Activated naive CD4-positive, alpha-beta T cell (primary cell): ENCODE measurements at places on chromosomes 2 and 18.

GRCh38 chr2:237760506-237761502 lies 37.8 kb upstream of the RBM44 start:
- DNase-seq = no peak

DNA sequence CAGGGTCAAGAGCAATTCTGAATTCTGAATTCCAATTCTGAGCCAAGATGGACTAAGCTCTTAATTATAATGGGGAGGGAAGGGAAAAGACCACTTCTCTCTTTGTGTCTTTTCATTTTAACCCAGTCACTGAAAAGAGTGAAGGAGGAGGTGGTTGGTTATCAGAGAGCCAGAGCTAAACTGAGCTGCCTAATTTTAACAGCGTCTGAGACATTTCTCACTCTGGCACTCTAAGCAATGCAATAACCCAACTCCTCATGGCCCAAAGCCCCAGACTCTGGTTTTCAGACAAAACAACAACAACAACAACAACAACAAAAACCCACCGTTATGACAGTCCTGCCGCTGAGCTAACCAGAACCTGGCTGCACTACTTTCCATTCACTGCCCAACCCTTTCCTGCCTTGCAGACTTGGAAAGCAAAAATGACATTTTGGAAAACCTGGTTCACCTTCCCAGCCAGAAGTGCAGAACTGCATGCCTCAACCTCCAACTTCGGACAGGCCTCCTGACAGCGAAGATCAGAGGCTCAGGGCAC lies 1.0 kb downstream of the CHST10 start:
- DNase-seq = no peak

DNA sequence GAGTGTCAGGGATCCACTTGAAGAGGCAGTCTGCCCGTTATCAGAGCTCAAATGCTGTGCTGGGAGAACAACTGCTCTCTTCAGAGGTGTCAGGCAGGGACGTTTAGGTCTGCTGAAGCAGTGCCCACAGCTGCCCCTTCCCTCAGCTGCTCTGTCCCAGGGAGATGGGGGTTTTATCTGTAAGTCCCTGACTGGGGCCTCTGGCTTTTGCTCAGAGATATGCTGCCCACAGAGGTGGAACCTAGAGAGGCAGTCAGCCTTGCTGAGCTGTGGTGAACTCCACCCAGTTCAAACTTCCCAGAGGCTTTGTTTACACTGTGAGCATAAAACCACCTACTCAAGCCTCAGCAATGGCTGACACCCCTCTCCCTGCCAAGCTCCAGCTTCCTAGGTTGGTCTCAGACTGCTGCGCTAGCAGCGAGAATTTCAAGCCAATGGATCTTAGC lies 38.1 kb downstream of the PLEK start:
- no peak for DNase-seq

DNA sequence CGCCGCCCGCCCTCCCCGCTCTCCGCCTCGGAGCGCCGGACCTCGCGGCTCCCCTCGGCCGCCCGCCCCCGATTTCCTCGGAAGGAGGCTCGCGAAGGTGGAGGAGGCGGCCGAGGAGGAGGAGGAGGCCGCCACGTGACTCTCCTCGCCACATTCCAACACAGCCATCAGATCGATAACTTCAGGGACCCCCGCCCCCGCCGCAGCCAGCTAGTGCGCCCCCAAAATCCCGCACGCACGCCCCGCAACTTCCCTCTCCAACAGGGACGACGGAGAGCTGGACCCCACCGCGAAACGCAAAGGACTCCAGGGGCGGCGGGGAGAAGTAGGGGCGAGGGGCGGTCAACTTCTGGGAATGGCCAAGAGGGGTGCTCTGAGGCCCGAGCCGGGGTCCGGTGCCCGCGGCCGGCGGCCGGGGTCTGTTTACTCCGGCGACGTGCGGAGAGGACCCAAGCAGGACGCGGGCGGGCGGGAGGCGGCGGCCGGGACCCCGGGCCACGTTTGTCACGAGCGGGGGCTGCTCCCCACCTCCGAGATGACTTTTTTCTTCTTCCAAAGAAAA lies 2.0 kb downstream of the ZNF521 start:
- DNase-seq = no peak

DNA sequence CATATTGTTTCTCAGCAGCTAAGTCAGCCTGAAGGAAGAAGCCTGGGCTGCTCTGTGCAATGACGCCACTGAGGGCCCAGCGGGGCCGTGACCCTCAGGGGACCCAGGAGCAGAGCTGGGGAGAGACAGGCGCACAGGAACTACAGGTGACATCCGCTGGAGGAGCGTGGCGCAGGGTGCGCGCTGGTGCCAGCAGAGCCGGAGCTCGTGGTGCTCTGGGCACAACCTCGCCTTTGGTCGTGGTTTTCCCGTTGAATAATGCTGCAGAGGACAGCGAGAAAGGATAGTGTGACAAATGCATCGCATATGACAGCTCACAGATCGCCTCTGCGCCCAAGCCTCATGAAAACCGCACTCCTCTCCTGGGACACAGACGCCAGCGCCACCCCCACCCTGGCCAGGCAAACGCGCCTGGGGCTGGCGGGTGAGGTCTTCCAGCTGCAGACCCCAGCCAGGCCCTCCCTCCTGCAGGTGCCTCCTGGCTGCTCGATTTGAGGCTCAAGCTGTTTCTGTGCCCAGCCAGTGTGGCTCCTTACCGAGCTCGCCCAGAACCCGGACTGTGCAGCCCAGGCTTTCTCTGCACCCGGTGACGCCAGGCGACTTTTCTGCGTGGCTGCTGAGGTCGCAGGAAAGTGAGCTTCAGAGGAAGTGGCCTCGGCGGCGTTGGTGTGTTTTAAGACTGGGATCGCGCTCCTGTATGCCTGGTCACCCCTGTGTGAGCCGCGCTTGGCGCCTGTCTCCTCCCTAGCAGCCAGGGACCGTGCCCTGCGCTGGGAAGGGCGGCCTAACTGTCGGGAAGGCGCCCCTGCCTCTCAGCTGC lies 583.1 kb upstream of the HS6ST1 start:
- no peak for DNase-seq

- DNase-seq = no peak
Observed at GRCh38 chr2:206693399-206694137, 24.6 kb downstream of the DYTN start.

DNA sequence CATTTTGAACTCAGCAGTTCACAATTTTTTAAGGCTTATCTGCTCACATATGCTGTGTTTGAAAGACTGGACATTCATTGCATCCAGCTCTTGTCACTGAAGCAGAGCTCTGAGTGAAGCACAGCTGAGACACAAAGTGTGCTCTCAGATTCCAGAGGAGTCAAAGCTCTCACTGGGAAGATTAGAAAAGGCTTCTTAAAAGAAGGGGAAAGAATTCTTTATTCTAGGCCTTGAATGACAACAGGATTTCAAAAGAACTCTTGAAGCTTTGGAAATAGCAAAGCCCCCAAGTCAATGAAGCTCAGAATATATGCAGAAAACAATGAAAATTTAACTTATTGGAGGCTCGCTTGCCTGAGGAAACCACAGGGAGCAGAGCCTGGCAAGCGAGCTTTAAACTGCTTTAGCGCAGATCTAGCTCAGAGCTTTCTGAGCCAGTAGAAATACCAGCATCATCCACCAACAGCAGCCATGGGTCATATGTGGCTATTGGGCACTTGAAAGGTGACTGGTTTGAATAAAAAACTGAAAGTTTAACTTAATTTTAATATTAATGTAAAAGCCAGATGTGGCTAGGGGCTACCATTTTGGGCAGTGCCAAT lies 369.7 kb downstream of the OSR1 start:
- no peak for DNase-seq

- no peak for DNase-seq
Observed at GRCh38 chr2:240250985-240251847, 110.8 kb upstream of the OTOS start.

DNA sequence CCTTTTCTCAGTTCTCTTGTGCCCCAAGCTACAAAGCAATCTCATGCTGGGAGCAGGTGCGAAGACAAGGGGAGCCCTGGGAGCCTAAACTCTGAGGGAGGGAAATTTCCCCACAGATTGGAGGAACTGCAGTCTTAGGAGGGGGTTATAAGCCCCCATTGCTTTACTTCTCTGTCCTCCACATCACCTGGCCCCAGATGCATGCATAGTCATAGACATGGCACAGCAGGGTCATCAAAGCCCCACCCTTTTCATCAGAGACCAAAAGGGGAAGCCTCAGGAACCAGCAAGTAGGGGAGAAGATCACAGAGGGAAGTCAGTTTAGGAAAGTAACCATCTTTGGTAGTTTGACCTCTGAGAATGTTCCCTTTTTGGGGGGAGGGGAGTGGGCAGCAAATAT lies 33.7 kb downstream of the LANCL1 start:
- DNase-seq = no peak

- no peak for DNase-seq
Observed at GRCh38 chr2:177284531-177284930, 20.0 kb upstream of the NFE2L2 start.

- no peak for DNase-seq
Observed at GRCh38 chr2:588074-588645, 89.0 kb downstream of the TMEM18 start.

DNA sequence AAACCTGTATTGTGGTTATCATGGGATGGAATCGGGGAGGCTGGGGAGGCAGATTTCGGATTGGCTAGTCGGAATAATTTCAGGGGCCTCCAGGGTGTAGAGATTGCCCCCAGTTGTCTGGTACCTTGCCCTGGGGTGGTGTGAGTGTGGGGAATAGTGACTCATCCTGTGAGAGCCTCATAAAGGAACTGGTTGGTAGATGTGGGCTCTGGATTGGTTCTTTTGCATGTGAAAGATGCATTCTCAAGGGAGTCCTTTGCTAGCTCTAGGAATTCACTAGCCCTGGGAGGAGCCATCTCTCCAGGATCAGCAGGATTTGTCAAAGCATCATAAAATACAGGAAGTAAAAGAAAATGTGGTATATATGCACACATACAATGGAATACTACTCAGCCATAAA lies 331.6 kb downstream of the SETBP1 start:
- DNase-seq = no peak

GRCh38 chr18:23970161-23971096 lies 44.1 kb upstream of the TTC39C start:
- peak; percentile 37 for DNase-seq

DNA sequence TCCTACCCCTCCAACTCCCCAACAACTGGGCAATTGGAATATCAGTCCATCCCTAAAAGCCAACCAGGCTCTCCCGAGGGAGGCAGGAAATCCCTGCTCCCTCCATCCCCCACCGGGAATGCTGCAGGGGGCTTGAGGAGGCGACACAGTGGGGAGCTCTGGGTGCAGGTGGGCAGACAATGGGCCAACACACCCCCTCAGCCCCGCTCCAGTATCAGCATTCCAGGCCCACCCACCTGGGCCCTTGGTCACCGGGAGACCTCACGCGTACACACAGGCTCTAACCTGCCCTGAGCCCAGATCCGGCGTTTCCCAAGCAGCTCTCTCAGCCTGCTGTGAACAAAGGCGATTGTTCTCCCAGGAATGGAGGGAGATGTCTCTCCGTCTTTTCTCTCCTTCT lies 37.6 kb upstream of the FZD7 start:
- no peak for DNase-seq

DNA sequence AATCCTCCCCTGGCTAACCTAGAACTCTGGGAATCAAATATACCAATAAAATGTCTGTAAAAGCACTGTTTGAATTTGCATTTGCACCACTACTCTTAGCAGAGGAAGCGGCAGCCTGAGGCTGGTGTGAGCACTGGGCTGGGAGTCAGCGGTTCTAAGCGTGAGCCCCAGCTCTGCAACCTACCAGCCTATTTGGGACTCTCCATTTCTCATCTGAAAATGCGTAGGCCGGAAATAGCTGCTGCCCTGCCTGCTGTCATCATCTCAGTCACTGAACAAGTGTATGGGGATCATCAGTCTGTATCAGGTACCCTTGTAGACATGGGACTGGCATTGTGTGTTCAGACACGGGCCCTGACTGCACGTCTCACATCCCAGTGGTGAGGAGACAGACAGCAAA lies 194.3 kb downstream of the ANKRD30B start:
- DNase-seq = no peak

- no peak for DNase-seq
Observed at GRCh38 chr2:185979546-185980071, 241.0 kb downstream of the FSIP2 start.

GRCh38 chr2:67596871-67597270 lies 199.7 kb downstream of the ETAA1 start:
- DNase-seq = no peak

DNA sequence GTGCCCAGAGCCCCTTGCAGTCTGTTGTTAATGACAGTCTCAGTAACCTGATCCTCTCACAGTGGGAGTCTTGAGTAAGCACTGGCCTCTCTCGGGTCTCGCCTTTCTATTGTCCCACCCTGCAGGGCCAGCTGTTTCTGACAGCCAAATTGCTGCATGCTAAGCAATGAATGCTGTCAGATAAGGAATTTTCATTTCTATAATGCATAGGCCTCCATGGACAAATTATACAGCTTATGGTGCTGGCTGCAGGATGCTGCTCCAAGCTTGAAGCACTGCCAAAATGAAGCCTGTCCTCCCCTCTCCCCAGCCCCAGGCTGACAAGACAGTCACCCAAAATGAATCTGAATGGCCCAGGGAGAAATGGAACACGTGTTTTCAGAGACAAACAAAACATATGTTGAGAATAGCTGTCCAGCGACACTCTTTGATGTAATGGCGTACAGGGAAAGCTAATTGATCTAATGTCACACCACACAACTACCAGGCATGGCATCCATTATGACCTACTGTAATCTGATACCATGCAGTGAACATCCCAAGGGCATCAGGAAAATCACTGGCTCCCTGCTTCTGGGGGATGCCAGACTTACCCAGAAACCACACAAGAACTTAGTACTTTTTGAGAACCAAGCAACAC lies 36.8 kb downstream of the ACVR1 start:
- no peak for DNase-seq

DNA sequence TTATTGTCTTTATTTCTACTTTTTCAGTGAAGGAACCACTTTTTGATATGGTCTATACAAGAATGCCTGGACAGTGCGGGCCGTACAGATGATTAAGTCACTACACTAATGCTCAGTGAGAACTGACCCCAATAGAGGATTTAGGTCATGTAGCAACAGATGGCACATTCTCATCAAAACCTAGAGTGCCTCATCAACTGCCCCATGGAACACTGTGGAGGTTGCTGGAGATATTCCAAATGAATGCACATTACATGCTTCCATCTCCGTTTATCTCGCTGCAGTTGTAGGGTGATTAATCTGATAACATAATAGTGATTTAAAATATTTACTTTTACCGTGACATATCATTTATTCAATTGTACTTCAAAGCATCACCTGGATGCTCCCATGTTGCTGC lies 41.8 kb upstream of the COPS8 start:
- no peak for DNase-seq

GRCh38 chr18:23077493-23078256 lies 57.6 kb upstream of the CABLES1 start:
- DNase-seq = no peak

DNA sequence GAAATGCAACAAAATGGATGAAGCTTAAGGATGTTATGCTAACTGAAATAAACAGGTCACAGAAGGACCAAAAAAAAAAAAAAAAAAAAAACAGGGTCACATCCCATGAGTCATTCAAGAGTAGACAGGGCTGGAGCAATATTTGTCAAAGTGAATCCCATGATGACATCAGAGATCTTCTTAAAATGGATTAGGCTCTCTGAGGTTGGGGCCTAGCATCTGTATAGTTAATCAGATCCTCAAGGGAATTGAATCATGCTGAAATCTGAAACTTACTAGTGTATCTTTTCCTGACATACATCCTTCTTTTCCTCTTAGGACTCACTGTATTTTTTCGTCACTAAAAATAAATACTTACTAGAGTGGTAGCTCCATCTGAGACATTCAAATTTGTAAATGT lies 380.6 kb upstream of the NXPH2 start:
- no peak for DNase-seq
